RKO (cell line): ENCODE measurements at places on chromosomes 16 and 17.
A peak's percentile ranks its signal among the peaks of the same experiment; 100 is the strongest.

DNA sequence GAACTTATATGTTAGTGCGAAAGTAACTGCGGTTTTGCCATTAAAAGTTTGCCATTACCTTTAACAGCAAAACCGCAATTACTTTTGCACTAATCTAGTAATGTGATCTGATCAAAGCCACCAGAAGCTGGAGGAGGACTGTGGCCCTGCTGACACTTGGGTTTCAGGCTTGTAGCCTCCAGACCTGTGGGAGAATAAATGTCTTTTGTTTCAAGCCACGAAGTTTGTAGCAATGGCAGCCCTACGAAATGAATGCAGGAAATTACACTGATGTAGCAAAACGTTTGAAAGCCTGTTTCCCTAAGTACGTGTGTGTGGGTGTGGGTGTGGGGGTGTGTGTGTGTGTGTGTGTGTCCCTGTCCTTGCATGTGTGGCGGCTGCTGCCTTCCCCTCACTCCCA is 66.6 kb downstream of the WSB1 start:
- DNase-seq = no peak

- DNase-seq = no peak
Measured at GRCh38 chr17:61422116-61422799, 22.6 kb downstream of the TBX2 start.

DNA sequence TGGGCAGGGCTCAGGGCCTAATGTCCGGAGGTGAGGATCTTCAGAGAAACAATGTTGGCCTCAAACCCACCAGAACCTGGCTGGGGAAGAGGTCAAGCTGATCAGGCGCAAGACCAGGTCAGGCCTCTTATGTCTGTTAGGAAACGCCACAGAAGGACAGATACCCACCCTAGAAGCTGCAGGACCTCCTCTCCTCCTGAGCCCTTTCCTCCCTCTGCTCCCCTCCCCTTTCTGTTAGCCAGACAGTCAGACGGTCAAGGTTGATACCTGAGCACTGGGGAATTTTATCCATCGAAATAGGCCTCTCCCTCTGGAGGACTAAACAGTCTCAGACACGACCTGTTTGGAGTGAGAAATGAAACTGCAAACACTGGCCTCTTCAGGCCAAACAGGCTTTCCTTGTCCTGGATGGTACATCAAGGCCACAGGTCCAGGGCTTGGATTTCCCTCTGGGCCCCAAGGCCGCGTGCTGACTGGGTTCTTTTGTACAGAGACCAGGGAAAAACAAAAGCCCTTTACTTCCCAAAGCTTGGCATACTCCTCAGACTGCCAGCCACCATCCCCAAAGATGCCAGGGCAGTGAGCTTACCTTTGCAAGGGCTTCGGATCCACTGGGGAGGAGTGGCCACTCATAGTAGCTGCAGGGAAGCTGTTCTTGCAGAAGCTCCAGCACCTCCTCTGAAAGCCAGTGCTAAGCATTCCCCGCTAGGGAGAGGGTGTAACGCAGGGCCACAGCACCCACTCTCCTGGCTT is 135.8 kb downstream of the CCDC182 start:
- DNase-seq = no peak

DNA sequence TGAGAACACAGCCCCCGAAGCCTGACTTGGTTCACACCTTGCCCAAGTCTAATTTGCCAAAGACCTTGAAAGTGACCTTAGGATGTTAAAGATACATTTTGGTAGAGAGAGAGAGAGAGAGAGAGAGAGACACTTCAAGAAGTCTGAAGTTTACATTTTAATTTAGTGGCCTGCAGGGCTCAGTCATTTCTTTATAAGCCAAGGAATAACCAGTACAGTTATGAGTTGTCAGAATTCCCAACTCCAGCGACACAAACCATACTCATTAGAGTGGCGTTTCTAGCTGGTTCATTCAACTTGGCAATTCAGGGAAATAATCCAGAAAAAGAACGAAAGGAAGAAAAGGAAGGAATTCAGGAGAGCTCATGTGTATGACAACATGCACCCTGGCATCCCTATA is 204.1 kb downstream of the CCDC182 start:
- no peak for DNase-seq

- no peak for DNase-seq
Measured at GRCh38 chr16:2528161-2529060, 2.8 kb downstream of the CEMP1 start.

DNA sequence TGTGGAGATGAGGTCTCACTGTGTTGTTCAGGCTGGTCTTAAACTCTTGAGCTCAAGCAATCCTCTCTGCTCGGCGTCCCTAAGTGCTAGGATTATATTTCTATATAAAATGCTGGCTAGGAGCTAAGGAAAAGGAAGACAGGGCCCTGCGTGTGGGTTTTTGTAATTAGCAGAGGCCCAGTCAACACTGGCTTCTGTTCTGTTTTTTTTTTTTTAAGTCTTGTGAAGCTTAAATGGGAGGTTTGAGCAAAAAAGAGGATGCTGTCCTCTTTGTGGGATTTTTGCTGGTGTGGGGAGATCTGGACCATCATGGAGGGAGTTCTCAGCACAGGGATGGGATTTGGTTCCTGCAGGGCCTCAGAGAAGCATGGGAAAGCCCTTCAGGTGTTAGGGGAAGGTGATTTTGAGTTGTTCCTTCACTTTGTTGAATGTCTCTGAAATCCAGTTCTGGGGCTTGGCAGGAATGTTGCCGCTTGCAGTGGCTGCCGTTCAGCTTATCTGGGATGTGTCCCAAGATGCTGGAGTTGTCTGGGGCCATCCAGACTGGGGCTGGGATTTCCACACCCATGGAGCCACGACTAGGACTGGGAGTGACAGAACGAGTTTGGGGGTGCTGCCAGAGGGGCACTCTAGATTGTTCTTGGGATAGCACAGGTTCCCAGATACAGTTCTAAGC is 4.2 kb downstream of the PYCARD start:
- no peak for DNase-seq

- DNase-seq = no peak
Measured at GRCh38 chr16:79713609-79714309, 113.2 kb upstream of the MAF start.

- no peak for DNase-seq
Measured at GRCh38 chr16:53844804-53845203, 140.8 kb downstream of the FTO start.

DNA sequence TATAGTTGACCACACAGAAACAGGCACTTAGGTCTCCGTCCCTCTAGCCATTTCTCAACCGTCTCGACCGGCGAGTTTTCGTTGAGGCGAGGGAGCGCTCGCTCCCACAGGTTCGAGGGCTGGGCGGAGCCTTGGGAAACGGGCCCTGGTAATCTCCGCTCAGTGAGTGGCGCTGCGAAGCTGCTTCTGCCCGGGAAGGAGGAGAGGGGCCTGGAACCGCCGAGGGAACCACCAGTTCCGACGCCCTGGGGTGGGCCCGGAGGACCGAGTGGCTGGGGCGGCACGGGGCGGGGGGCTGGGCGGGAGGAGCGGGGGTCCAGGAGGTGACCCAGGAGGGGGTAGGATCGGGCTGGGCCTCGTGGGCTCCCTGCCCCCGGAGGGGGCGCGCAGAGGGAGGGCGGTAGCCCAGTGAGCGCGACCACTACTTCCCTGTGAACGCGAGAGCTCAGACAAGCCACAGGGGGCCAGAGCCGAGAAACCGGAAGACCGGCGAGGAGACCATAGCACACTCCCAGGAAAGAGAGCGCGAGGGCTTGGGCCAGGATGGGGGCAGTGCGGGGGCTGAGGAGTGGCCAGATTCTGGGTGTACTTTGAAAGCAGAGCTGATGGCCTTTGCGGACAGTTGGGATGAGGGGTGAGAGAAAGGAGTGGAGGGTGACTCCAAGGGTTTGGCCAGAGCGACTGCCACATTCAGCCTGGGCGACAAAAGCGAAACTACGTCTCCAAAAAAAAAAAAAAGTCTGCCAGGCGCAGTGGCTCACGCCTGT is 29.9 kb upstream of the ARL4D start:
- peak; percentile 87 for DNase-seq

- no peak for DNase-seq
Measured at GRCh38 chr16:75250089-75250808, 1.2 kb downstream of the BCAR1 start.

DNA sequence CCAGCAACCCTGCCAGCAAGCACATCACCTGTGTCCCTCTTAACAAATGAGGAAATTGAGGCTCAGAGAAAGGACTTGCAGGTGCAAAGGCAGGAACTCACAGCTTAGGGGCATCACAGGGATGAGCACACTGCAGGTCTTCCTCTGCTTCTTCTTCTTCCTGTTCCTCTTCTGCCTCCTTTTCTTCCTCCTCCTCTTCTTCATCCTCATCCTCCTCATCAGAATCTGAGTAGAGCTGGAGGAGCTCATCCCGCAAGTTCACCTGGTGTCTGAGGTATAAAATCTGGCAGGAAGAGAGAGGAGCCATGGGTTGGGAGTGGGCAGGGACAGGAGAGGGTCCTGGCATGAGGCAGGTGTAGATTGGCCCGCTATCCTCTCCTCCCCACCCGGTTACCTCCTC is 2.6 kb downstream of the HAP1 start:
- DNase-seq = no peak

DNA sequence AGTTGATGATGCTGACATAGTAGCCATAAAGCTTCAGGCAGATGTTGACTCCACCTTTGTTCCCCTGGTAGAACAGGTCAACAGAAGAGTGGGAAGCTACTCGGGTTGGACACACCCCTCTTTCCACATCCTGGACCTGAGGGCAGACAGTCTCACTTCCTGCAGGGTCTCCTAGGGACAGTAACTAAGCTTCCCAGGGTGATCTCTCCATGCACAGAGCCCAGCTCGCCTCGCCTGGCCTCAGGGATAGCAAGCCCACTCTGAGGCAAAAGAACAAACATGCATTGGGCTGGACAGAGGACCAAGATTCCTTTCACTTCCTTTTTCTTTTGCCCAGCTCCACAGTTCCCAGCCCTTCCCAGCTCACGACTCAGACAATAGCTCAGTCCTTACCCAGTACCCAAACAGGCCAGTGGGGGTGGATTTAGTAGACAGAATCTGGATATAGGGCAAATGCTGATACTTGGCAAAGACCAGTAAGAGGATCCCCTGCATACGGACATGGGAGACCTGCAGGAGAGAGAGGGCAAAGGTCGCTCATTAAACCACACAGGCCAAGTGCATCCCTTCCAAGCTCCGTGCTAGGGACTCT is 7.0 kb downstream of the INPP5K start:
- DNase-seq = no peak

DNA sequence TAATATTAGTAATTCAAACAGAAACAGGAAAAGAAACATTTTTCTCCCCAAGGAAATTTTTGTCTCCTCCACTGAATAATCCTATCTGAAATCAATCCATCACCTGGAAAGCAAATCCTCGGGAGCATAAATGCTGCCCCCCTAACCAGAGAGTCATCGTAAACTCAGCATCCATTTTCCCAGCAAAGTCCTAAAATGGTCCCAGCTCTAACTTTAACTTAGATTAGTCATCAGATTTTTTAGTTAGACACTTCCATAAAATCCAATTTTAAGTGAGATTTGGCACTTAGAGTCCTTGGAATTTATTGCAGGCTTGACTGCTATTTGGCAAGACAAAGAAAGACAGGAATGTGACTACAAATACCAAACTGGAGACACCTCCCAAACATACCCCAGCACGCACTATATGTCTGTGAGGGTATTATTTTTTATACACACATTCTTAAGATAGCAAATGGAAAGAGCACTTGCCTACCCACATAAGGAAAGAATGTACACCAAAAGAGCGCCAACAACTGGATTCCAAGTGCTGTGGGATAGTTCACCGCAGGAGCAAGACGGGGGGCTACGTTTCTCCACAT is 15.4 kb downstream of the SCO1 start:
- no peak for DNase-seq

DNA sequence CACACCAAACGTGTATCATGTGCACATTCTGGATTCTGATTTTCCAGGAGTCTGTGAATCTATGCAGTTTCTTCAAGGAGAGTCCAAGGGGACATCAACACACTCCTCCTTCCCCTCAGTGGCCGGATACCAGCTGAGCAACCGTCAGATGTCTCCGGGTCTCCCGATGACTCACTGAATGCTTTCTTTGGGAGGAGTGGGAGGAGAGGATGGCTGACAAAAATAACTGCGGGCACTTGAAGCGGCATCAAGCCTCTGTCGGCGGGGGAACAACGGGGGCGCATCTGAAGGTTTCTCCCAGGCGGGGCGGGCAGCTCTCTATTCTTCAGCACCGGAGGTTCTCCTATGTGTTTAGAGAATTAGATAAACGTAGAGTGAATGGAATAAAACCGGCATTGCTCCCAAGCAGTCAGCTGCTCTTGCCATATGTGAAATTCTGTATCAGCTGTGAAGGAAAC is 24.6 kb upstream of the LRRC75A start:
- DNase-seq = peak; percentile 57

DNA sequence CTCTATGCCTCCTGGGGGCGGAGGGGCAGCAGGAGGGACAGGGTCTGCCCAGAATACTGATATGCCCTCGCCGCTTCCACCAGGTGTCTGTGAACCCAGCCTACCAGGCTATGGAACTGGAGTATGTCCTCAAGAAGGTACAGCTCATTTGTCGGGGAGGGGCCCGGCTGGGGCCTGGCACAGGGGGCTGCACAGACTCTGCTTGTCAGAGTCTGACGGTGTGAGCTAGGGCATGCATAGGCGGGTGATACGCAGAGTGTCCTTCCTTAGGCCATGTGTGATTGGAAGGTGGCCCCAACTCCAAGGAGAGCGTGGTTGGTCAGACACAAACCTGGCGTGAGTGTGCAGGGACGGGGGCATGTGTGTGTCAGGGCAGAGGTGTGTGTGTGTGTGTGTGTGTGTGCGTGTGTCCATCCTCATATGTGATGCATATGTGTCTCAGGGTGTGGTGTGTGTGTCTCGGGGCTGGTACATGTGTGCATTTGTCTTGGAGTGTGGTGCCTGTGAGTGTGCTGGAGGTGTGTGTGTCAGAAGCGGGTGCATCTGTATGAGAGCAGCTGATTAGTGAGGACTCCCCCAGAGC is 7.0 kb downstream of the CHAD start:
- no peak for DNase-seq

- no peak for DNase-seq
Measured at GRCh38 chr17:37110746-37111145, 162.0 kb downstream of the AATF start.

- DNase-seq = no peak
Measured at GRCh38 chr17:13346081-13346533, 255.6 kb downstream of the HS3ST3A1 start.

GRCh38 chr17:7237266-7237760 is 1.9 kb downstream of the PHF23 start:
- DNase-seq = no peak

- no peak for DNase-seq
Measured at GRCh38 chr17:50348522-50349242, 2.8 kb downstream of the XYLT2 start.

DNA sequence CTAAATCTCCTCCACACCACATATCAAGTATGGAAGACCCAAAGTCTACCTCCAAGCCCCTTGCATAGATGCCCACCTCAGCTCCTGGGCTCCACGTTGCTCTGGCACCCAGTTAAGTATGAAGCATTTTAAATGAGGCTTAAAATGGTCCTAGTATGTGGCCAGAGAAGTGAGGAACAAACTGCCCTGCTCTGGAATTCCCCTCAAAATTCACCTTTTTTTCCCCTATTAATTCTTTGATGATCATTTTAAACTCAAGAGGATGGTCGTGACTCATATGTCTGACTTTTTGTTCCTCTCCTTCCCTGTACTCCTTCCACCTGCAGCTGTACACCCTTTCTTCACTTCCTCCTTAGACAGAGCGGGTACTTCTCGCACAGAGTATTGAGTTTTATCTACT is 234.5 kb upstream of the MYOCD start:
- DNase-seq = no peak

GRCh38 chr17:76506408-76507345 is 5.5 kb upstream of the RHBDF2 start:
- DNase-seq = peak; percentile 77

- DNase-seq = no peak
Measured at GRCh38 chr17:41992576-41992975, 24.7 kb downstream of the DNAJC7 start.
